ENCODE measurements at places on chromosomes 3 and 15.

DNA sequence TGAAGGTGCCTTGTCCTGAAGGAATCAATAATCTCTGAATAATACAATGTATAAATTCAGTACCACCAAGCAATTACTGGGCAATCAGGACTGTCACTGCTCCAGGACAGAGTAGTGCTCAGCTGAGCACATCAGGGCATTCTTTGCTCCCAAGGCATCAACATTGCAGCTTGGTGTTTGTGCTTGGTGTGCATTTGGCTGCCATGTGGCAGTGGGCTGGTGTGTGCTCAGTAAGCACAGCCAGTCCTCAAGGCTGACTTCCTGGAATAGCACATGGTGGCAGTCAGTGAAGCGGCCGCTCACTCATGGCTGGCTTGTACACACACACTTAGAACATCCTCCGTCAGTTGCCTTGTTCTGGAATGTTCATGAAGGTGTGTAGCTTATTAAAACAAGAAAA is 217.0 kb downstream of the EPHB1 start:
- DNase-seq, result no peak

DNA sequence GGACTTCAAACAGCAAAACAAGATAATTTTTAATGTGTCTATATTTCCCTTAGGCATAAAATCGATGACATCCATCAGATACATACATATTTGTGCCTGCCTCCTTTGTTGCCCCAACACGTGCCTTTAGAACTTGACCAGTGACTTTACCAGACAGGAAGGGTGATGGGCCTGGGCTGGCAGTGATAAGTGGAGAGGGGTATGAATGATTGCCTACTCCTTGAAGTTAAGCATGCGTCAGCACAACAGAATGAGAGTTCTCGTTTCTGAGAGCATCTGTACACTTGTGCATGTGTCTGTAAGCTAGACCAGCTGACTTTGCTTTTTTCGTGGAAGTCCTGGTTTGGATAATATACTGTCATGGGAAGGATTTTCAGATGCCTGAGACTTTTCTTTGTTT is 54.9 kb upstream of the COL6A6 start:
- DNase-seq, result no peak

DNA sequence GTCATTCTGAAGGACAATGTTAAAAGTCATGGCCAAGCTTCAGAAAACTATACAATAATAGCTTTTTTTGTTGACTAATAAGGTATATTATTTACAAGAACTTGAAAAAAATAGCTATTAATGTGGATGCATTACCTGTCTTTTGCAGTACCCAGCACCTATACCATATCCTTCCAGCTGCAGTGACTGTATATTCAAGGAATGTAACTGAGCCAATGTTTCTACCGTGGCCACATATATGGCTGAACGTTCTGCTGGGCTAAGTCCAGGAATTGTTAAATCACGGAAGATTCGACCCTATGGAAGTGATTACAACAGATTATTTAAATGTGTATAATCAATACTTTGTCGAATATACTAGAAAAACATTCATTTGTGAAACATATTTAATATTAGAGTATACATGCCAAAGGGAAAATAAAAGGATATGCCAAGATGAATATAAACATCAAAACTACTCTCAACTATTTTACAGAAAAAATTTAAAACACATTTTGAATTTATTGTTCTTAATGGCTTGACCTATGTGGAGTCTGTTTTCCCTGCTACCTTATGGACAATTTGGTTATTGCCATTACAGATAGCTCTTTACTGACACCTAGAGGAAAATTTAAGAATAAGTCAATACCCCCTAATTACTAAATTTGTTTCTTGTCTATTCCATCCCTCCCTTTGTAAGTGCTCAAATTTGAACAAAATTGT is 17.6 kb downstream of the ACAD11 start:
- DNase-seq, result no peak

DNA sequence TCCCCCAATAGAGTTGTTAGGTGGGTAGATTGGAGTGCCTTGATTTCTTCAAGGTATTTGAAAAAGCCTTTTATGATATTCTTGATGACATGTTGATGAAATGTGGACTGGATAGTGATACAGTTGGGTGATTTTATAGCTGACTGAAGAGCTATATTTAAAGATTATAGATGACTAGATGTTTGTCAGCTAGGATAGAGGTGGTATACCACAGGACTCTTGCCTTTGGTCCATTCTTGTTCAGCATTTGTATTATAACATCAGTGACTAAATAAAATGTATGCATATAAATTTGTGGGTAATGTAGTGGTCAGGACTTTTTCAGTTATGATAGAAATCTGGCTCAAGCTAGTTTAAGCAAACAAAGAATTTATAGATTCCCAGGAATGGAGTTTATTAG is 143.9 kb downstream of the ZNF609 start:
- DNase-seq, result no peak

DNA sequence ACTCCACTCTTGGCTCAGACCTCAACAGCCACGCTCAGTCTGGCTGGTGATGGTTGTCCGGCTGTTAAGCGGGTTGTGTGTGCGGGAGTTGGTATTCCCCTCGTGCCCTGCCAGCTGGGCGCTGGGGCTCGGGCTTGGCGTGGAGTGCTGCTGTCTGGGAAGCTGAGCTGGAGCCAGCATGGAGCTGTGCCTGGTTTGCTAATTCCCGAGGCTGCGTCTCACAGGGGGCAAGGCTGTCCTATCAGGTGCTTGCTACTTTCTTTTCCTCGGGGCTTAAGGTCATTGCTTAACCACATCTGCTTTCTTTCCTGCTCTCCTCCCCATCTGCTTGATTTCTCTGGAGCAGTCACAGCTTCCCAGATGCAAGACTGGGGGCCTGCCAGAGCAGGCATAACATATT is 29.9 kb downstream of the PDIA5 start:
- no peak for DNase-seq

DNA sequence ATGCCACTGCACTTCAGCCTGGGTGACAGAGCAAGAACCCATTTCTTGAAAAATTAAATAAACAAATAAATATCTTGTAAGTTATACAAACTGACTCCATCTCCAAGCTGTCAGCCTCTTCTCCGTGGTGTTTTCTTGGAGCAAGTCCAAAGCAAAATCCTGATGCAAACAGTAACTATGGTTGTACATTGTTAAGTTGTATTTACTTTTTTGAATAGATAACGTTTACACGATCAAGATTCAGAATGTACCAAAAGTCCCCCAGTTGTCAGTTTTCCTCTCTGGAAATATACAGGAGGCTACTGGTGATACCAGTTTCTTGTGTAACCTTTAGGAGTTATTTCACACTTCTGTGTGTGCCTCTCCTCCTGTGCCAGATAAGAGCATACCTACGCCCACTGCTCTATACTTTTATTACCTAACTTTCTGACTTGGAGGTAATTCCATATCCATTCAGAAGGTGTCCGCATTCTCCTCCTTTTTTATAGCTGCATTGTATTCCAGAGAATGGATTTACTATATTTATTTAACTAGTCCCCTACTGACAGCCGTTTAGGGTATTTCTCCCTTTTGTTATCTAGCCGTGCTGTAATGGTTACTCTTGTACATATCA is 14.2 kb downstream of the CMTM7 start:
- no peak for DNase-seq

GRCh38 chr3:162729686-162730085 is 1233.1 kb downstream of the OTOL1 start:
- DNase-seq, result no peak

DNA sequence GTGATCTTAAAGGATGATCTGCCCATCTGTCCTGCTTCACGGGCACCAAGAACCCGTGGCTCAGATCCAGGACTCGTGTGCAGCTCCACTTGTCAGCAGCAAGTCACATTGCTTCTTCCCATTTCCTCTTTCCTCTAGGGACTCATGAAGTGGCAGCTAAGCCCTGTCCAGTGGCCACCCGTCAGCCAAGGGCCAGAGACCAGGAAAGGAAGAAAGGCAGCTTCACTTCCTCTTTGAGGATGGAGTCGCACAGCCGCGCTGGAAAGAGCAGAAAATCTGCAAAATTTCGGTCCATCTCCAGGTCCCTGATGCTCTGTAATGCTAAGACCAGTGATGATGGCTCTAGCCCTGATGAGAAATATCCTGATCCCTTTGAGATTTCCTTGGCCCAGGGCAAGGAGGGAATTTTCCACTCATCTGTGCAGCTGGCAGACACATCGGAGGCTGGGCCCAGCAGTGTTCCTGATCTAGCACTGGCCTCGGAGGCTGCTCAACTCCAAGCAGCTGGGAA is 28.5 kb downstream of the IL16 start:
- no peak for DNase-seq

- DNase-seq, result no peak
Observed at GRCh38 chr15:89401631-89402517, 67.2 kb upstream of the POLG start.

GRCh38 chr3:167798443-167798842 is 62.9 kb downstream of the SERPINI1 start:
- no peak for DNase-seq

- no peak for DNase-seq
Observed at GRCh38 chr3:169020371-169020770, 643.1 kb downstream of the MECOM start.

- no peak for DNase-seq
Observed at GRCh38 chr3:138939561-138940241, 7.2 kb downstream of the FOXL2 start.

GRCh38 chr15:98943601-98944151 is 63.9 kb downstream of the PGPEP1L start:
- DNase-seq, result no peak

- no peak for DNase-seq
Observed at GRCh38 chr3:32968166-32968919, 16.9 kb downstream of the CCR4 start.

- DNase-seq, result peak; percentile 19
Observed at GRCh38 chr3:42526616-42527367, 24.3 kb downstream of the VIPR1 start.

DNA sequence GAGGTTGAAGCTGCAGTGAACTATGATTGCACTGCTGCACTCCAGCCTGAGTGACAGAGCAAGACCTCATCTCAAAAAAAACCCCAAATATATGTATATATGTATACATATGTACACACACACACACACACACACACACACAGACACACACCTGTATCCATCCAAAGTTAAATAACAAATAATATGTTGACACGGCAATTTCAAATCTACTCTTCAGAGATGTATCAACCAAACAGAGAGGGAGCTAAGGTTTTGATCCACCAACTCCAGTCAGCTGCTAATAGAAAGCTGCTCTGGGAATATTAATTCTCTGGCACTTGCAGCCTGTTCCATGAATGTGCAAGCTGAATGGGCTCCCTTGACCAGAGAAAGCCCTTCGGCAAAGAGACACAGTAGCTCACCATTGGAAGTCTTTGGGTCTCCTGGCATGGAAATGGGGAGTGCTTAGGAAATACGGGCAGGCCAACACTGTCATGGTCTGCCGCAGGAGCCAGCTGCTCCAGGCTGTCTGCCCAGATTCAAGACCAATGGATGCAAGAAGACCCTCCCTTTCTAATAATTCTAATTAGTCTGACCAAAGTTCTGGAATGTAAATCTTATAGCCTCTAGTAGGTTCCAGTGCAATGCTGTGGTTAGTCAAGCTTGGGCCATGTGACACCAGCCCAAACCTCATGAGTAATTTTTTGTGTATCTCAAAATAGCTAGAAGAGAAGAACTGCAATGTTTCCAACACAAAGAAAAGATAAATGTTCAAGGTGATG is 299.8 kb downstream of the KBTBD8 start:
- DNase-seq, result no peak

GRCh38 chr3:13112521-13113345 is 39.5 kb upstream of the IQSEC1 start:
- DNase-seq, result no peak

GRCh38 chr3:414063-414462 is 217.5 kb downstream of the CHL1 start:
- DNase-seq, result no peak

- no peak for DNase-seq
Observed at GRCh38 chr3:190694335-190695001, 168.0 kb downstream of the GMNC start.

DNA sequence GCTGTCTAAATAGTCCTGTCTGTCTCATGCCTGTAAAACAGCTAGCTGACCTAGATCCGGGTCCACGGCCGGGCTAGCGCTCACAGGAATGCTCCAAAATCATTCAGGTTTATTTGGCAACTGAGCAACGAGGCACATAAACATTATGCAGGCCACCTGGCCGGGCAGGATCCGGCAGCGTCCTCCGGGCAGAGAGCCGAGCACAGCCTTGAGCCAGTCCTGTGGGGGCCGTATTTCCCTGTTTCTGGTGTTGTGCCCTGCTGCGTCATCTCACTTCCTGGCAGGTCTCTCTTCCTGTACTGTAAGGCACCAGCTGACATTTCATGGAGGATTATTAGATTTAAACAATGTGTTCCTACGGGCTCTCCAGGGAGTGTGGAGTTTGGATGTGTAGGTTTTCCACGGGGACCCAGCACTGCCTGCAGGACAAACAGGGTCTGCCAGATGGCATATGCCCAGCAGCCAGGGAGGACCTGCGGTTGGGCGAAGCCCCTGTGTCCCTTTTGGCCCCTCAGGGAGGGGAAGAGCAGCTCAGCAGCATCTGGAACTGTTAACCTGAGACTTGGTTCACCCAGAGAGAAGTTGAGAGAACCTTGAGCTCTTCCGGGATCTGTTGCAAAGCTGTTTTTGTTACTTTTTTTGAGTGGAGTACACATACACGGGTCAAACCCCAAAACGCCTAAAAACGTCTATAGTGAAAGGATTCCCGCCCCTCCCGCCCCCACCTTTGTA is 16.6 kb upstream of the LRRK1 start:
- DNase-seq, result no peak

DNA sequence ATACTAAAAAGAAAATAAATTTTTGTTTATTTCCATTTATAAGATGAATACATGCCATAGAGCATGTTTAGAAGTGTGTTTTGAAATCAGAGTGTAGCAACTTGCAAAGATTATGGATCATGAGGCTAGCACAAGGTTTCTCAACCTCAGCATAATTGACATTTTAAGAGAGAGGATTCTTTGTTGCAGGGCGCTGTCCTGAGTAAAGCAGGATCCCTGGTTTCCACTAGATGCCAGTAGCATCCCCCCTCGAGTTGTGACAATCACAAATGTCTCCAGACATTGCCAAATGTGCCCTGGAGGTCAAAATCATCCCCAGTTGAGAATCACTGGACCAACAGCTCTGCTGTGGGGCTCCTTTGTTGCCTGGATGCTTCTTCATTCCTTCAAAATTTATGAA is 128.5 kb upstream of the RBMS3 start:
- no peak for DNase-seq

DNA sequence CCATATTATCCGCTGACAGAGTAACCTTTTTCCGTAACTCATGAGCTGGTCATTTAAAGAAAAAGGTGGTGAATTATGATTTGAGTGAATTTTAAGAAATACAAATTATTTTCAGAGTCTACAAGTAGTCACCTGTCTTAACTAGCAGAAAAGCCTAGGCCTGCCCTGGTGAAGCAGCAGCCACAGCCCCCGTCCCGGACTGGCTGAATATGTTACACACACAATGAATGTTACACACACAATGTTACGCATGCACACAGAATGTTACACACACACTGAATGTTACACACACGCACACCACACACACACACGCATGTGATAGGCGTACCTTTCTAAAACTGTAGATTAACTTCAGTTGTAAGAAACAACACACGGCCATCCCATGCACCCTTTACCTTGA is 77.8 kb downstream of the VGLL4 start:
- DNase-seq, result no peak
